ENCODE measurements at places on chromosomes 4 and X. TPM values are rescaled to one million over a fixed set of nuclear protein-coding genes. Genes with fewer than 3 reads are reported as not detected.
A peak's percentile ranks its signal among the peaks of the same experiment; 100 is the strongest.

NOX1 gene
- 0.90 TPM for polyA plus RNA-seq

GPR82 gene
- 0.06 TPM for polyA plus RNA-seq

CENPVL1 gene
- not detected for polyA plus RNA-seq

FGD1 gene
- polyA plus RNA-seq, result 16.4 TPM

UGT2B28 gene
- 0.21 TPM for polyA plus RNA-seq

POF1B gene
- 0.33 TPM for polyA plus RNA-seq

RAB33A gene
- 0.78 TPM for polyA plus RNA-seq

SATL1 gene
- 0.39 TPM for polyA plus RNA-seq

DSPP gene
- polyA plus RNA-seq, result not detected

GABRG1 gene
- 0.14 TPM for polyA plus RNA-seq

GABRB1 gene
- polyA plus RNA-seq, result 0.36 TPM

ZRSR2 gene
- 20.7 TPM for polyA plus RNA-seq

ATP5ME gene
- 280 TPM for polyA plus RNA-seq

ACOT9 gene
- polyA plus RNA-seq, result 30.3 TPM

PALLD gene
- polyA plus RNA-seq, result 191 TPM

ARSH gene
- polyA plus RNA-seq, result not detected

TBC1D9 gene
- polyA plus RNA-seq, result 55.7 TPM

DNA sequence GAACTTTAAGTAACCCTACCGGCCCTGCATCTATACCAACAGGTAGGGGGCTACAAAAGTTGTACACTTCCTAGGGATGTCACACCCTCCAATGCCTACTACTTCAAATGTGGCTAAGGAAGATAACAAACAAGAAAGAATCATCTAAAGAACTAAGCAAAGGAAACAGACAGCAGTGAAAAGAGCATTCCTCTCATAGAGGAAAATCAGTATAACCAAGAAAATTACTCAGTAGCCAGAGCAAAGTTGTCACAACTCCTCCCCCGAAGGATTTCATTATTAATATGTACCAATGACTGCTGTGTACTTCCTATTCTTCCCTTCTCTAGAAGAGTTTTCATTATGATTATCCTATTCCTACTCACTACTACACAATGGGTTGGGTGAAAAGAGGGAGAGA lies 12.6 kb downstream of the ANKRD17 start:
- DNase-seq, result no peak

DNA sequence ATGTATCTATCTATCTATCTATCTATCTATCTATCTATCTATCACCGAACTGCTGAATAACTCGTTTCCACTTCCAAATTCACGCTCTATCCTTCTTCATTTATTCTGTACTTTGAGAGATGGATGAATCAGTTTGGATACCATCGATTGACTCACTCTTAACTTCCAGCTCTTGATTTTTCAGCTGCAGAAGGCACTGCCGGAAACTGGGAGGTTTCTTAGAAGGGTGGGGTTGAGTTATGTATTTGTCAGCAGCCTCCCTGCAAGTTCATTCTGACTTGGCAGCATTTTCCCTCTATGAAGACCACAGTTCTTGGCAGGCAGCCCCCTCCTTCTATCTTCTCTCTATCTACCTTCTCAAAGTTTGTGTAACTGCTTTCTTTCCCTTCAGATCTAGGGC lies 112.0 kb upstream of the MAGEB18 start:
- no peak for DNase-seq

GRCh38 chr4:40322811-40323210 lies 12.3 kb upstream of the CHRNA9 start:
- DNase-seq, result no peak

DNA sequence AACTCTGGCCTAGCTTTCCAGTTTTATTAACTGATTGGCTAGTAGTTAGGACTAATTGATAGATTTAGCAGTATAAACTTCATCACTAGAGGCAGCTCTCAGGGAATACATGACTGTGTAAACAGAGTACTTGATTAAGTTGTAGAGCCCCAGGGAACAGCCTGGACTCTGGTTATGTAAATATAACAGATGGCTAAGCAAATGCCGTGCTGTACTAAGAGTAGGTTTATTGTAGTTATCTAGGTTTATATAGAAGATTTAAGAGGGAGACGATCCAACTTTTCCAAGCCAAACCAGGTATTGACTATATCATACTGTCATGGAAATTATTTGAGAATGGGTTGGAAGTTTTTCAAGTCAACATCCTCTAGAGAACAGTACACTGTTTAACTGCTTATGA lies 463.4 kb upstream of the GRID2 start:
- no peak for DNase-seq

DNA sequence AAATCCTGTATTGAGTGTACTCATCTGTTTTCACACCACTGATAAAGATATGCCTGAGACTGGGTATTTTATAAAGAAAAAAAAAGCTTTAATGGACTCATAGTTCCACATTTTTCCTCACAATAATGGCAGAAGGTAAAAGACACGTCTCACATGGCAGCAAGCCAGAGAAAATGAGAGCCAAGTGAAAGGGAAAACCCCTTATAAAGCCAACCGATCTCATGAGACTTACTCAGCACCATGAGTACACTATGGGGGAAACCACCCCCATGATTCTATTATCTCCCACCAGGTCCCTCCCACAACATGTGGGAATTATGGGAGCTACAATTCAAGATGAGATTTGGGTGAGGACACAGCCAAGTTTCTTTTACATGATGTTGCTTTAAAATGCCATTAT lies 171.9 kb downstream of the GALNTL6 start:
- DNase-seq, result no peak

GRCh38 chrX:31572360-31572759 lies 500.5 kb upstream of the FTHL17 start:
- DNase-seq, result no peak

- DNase-seq, result no peak
Observed at GRCh38 chr4:174697202-174697601, 131.8 kb downstream of the GLRA3 start.

DNA sequence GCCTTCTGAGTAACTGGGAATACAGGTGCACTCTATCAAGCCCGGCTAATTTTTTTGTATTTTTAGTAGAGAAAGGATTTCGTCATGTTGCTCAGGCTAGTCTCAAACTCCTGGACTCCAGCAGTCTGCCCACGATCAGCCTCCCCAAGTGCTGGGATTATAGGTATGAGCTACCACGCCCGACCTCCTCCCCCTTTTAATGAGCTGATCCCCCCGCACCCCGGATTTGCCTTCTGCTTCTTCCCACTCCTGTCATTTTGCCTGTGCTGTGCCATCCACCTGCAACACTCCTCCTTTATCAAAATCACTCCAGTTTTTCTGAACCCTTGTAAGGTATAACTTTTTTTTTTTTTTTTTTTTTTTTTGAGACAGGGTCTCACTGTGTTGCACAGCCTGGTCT lies 33.4 kb downstream of the SPINK2 start:
- DNase-seq, result no peak

DNA sequence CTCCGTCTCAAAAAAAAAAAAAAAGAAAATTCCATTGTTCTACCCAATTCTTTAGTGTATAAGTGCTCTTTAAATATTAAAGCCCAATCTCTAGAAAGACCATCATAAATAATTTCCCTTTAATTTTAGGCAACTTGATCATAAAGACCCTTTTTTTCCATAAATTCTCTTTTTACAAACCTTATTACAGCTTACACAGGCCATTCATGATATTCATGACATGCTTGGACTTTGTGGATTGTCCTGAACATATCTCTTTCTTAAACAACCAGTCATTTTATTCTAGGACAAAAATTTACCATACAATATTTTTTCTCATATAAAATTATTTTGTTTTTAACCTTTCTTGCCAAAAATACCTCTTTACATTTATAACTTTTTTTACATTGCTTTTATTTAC lies 30.5 kb downstream of the TLR8 start:
- no peak for DNase-seq

GRCh38 chr4:184280591-184281071 lies 63.0 kb upstream of the ENPP6 start:
- DNase-seq, result no peak

GRCh38 chr4:128707864-128708263 lies 101.6 kb upstream of the JADE1 start:
- no peak for DNase-seq

DNA sequence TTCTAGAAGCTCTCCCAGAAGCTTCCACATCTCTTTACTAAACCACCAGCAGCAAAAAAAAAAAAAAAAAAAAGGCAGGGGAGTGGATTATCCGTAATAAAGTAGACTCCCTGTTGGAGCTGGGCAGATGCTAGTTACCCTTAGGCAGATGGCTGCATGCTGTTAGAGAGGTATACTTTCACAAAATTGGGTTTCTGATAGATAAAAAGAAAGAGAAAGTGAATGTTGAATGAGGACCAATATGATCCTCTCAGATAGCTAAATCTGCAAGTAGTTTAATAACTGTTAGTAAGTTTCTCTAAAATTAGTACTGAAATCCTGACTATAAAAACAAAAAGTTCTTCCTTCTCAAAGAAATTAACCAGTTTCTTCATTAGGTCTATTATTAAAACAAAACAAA lies 195.4 kb downstream of the ANAPC10 start:
- DNase-seq, result no peak

- peak; percentile 27 for DNase-seq
Observed at GRCh38 chrX:43557792-43558191, 98.3 kb upstream of the MAOA start.

- DNase-seq, result no peak
Observed at GRCh38 chrX:133250184-133251100, 32.3 kb upstream of the TFDP3 start.

GRCh38 chr4:13992041-13992440 lies 364.5 kb upstream of the BOD1L1 start:
- no peak for DNase-seq

- DNase-seq, result no peak
Observed at GRCh38 chr4:78544678-78545077, 6.9 kb upstream of the ANXA3 start.

DNA sequence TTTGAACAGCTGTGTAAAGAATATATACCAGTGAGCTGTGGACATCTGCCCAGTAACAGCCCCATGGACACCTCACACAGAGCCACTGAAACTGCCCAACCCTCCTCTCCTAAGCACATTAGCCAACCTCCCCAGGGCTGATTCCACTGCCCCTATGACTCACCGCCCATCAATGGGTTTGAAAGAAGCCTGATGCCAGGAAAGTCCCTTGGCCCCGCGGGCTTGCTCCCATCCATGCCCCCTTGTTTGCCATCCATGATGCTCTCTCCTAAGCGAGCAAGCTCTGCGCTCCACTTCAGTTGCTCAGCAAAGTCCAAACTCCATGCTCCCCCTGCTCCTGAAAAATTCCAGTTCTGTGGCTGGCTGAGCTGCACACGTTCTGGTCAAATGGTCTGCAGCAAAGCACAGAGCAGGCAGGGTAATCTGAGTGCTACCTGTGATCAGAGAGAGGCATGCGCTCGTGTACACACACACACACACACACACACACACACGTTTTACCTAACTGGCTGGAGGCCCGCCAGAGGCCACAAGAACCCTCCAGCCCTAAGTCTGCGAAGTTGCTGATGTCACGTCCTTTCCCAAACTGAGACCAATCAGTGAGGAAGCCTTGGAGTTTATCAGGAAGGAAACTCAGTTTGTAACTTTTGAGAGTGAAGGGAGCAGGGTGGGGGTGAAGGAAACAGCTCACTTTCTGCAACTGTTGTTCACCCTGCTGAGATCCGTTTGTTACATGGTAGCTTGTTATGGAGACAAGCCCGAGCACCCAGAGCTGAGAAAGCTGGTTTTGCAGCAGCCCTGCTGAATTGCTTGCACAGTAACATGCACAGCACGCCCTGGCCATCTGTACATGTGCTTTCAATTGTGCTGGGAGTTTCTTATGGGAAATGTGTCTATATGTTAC lies at the start of gene ASB9:
Gene ASB9, minus strand, starts transcription at position 466 of the 904 bp plus-strand sequence. Its CDS starts 209 bp downstream, at position 257.
- DNase-seq, result peak; percentile 26

GRCh38 chrX:109862433-109862832 lies 129.4 kb upstream of the ACSL4 start:
- no peak for DNase-seq

GRCh38 chr4:36601864-36602495 lies 320.6 kb downstream of the DTHD1 start:
- DNase-seq, result no peak

GRCh38 chrX:118215346-118215745 lies 98.7 kb upstream of the KLHL13 start:
- no peak for DNase-seq

GRCh38 chr4:176453079-176453478 lies 133.3 kb downstream of the SPCS3 start:
- no peak for DNase-seq

- no peak for DNase-seq
Observed at GRCh38 chrX:15761564-15762191, 23.6 kb downstream of the CA5B start.

DNA sequence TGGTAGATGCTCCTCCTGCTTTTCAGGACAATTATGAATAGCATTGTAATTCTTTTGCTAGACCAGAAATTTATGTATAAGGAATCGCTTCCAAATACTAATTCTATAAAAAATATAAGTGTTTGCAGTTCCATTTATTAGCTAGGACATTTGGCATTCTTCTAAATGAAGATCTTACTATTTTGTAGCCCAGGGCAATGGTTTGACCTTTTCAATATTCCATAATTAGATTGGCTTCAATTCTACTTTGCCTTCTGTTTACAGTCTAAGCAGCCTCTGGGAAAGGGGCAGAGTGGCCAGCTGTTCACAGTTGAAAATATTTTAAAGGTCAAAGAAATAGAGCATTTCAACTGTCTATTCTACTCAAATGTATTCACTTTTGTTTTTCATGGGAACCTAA lies 912.1 kb upstream of the GRIA3 start:
- DNase-seq, result no peak

DNA sequence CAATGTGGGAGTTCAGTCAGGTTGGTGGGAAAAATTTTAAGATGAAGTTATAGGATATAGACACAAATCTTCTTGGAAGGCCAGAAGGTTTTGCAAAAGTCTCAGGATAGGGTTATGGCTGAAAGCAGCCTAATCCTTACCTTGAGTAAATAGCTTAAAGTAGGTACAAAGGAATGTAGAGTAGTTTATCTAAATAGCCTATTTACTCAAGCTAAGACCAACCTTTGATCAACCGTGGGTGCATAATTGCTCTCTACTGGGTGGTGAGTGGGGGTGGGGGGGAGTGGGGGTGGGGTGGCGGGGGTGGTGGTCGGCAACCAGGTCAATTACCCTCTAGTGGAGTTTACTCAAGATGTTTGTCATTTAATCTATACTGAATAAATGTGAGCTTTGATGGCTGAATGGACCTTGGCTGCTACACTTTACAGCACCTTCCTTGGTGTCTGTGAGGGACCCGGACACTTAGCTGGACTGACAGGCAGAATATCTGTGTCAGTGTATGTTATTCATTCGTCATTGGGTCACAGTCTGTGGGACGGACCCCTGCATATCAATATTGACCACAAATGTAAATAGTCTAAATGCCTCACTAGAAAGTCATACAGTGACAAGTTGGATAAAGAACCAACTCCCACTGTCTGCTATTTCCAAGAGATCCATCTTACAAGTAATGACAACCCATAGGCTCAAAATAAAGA lies 545.7 kb upstream of the PABPC4L start:
- no peak for DNase-seq

DNA sequence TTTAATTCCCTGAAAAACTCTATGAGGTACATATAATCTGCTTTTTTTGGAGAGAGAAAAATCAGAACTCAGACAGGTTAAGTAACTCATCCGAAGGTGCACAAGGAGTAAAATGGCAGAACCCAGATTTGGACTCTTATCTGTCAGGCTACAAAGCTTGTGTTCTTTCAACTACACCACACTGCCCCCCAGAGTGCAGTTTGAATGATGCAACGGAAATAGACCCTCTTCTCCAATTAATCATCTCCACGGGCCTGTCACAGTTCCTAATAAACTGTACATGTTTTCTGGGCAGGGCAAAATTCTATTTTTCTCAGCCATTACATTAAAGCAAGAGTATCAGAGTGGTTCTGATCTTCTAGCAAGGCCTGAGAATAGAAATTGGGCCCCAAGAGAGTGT lies 35.3 kb upstream of the DCX start:
- DNase-seq, result no peak

All from renal cortex interstitium (tissue), 15 donors.